Cortex of kidney (tissue), 1 donor: ENCODE measurements at places on chromosomes 13 and 19.

GRCh38 chr13:111954661-111955411, 112.1 kb upstream of the SOX1 start:
- DNase-seq = no peak

DNA sequence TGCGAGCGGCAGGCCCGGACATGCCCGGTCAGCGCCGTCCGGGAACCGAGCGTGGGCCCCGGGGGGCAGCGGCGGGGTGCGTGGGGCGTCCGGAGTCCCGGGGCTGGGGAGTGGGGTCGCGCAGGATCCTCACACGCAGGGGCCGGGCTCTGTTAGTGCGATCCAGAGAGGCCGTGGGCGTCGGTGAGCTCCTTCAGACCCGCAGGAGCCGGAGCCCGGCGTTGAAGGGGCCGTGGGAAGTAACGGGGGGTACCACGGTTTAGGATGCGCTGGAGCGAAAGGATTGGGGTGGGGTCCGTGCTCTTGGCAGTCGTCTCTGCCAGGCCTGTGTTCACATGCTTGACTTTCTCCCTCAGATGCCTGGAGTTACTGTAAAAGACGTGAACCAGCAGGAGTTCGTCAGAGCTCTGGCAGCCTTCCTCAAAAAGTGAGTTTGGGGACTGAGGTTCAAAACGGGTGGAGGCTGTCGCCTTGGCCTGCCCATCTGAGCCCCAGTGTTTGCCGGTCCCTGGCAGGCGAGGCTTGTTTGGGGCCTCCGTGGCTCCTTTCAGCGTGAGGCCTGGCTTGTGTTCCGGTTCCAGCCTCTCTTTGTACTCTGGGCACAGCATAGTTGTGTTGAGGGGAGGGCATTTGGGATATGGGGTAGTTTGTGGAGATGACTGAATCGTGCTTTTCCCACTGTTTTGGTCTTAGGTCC, 512 bp downstream of the RPS19 start:
- DNase-seq = no peak

DNA sequence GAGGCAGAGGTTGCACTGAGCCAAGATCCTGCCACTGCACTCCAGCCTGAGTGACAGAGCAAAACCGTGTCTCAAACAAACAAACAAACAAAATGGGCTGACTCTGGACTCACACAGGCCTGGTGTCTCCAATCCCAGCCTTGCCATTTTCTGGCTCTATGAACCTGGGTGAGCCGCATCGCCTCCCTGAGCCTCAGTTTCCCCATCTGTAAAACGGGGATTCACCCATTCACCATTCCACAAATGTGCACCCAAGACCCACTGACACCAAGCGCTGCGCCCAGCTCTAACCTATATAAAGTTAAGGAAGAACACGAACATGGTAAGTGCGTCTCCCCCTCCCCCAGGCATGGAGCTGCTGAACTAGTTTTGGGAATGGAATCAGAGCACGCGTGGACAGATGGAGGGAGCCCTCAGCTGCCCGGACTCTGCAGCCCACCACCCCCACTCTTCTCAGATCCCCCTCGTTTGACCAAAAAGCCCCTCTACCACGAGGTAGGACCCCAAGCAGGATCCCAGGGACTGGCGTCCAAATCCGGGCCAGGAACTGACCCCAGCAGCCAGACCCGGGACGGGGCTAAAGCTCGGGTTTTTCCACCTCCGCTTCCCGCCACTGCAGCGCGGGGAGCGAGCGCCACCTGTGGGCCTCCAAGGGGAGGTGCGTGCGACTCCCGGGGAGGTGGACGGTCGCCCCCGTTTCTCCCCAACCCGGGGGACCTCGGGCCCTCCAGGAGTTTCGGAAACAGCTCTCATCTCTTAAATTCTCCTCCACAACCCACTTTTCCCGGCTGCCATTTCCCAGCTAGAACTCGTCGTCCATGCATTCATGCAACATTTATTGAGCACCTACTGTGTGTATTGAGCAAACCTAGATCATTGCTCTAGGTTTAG, 33.0 kb upstream of the ADGRE5 start:
- DNase-seq = no peak

- DNase-seq = no peak
These were observed 17.8 kb downstream of the LHFPL6 start for GRCh38 chr13:39585219-39585618.

DNA sequence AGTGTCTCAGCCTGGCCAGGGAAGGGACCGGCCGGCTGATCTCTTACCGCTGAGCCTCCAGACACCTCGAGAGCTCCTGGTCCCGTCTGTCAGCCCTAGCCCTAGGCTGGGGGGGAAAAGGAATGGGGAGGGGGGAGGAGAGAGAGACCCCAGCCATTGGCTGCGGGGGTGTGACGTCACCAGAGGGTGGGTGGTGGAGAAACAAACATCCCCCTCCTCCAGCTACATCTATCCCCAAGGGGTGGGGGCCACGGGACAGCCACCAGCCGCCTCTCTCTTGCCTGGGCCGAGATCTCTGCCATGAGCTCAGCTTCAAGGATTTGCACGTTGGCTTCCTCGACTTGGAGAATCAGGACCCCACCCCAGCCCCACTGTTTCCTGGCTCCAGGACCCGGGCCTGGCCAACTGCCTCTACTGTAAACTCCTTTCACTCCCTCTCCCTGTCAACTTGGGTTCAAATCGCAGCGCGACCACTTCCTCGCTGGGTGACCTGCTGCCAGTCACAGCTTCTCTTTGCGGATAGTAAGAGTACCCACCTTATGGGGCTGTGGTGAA, at the start of gene PRX:
Gene PRX, minus strand, starts transcription at position 88 of the 555 bp plus-strand sequence. CDS start 5,446 bp downstream, outside the sequence.
- DNase-seq = no peak

DNA sequence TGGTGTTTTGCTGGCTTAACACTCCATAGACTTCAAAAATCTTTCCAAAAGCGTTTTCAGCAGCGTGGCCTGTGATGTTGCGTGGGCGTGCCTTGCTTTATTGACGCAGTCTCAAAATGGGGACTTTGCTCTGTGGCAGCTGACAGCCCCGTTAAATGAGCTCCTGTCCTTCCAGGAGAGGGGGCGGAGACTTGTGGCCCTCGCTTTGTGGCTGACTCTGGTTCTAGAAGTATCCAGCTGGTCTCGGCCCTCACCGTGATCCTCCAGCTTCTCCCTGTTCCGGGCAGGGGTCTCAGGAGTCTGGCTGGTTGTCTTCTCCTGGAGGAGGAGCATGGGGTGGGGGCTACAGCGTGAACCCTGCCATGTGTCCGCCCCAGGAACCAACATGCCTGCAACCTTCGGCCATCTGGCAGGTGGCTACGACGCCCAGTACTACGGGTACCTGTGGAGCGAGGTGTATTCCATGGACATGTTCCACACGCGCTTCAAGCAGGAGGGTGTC, 8.4 kb upstream of the ZNF554 start:
- no peak for DNase-seq

DNA sequence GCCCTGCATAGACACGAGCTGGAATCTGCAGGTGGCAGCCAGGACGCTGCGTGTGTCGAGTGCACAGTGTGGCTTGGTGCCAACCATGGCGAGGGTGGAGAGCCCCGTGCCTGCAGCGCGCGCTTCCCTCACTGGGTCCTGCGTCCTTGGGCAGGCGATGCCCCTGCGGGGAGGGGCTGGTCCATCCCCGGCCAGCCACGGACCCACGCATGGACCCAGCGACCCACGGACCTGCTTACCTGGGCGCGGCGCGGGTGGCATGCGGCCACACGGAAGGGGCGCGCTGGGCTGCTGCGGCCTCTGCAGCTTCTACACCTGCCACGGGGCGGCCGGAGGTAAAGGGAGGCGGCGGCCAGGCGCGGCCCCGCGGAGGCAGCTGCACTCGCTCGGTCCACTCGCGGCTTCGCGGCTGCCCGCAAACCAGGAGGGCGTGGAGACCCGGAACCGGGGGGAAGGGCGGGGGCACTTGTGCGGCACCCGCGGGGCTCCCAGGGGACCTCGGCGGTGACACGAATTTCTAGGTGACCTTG, 569 bp upstream of the MCF2L start:
- no peak for DNase-seq

DNA sequence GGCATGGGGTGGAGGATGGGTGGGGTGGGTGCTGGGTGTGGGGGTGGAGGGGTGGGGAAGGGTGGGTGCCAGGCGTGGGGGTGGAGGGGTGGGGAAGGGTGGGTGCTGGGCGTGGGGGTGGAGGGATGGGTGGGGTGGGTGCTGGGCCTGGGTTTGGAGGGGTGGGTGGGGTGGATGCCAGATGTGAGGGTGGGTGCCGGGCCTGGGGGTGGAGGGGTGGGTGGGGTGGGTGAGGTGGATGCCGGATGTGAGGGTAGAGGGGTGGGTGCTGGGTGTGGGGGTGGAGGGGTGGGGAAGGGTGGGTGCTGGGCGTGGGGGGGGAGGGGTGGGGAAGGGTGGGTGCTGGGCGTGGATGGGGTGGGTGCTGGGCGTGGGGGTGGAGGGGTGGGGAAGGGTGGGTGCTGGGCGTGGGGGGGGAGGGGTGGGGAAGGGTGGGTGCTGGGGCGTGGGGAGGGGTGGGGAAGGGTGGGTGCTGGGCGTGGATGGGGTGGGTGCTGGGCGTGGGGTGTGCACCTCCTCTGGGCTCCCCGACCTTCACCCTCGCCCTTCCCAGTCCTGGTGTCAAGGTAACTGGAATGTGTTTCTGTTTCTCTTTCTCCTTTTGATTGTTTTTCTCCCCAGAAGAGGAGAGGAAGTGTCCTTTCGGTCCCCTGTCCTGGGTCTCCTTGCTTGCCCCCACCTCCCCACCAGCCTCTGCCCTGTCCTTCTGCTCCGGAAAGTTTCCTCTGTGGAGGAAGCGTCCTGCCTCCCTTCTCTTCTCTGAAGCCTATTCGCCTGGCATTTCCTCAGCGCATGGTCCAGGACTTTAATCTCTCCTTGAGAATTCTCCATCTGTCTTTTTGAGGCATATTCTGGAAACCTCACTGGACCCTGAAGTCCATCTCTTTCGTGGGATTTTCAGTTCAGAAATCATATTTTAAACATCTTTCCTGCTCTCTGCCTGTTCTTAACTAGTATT, 22.9 kb upstream of the CFAP97D2 start:
- DNase-seq = no peak
